ENCODE measurements at places on chromosomes 4 and X.

DNA sequence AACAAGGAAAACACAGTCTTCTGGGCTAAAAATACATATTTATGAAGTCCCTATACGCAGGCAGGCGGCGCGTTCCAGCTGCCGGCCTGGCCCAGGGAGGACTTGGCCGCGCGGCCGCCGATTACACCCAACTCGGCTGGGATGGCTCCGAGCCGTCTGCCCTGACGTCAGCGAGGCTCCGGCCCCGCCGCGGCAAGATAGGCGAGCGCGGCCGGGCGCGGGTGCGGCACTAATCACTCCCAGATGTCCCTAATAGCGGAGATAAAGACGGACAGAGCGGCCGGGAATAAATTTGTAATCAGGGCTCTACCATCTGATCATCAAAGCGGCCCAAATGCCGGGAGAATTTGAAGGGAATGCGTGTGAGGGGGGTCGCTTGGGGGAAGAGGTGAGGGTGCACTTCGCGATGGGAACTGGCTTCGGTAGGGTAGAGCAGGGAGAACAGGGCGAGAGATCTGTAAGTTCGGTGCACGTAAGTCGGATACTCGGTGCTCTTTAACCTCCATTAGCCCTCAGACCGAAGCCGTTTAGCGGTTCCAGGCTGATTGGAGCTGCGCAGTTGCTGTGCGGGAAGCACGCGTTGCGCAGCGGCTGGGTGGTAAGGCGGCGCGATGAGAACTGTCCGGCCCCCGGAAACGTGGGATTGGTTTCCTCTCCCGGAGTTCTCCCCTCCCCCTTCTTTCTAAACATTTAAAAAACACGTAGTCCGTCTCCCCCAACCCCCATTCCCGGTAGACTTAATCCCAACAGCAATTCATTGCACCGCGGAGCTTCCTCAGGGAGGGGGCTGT lies 7.7 kb downstream of the HAND2 start:
- peak; percentile 46 for DNase-seq

- no peak for DNase-seq
Observed at GRCh38 chr4:62053974-62054373, 853.8 kb downstream of the ADGRL3 start.

- no peak for DNase-seq
Observed at GRCh38 chrX:125089761-125090445, 229.8 kb upstream of the TEX13C start.

GRCh38 chr4:128452415-128452814 lies 164.8 kb upstream of the PGRMC2 start:
- DNase-seq = no peak

GRCh38 chr4:1833307-1834046 lies 22.5 kb downstream of the LETM1 start:
- no peak for DNase-seq

DNA sequence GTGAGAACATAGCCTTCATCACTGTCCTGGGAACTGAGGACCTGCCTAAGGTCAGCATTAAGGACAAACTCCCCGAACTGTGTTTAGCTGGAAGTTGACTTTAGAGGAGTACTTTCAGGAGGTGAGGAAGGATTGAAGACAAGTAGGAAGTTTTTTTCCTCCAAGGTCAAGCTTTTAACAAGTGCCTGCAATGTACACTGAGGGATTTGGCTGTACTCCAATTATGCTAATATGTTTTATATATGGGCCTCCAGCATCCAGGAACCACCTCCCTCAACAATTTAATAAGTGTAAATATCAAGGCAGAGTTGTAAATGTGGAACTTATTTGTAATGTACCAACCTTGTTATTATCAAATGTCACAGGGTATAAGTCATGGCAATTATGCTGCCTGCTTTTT lies 726.2 kb downstream of the RPA4 start:
- no peak for DNase-seq

DNA sequence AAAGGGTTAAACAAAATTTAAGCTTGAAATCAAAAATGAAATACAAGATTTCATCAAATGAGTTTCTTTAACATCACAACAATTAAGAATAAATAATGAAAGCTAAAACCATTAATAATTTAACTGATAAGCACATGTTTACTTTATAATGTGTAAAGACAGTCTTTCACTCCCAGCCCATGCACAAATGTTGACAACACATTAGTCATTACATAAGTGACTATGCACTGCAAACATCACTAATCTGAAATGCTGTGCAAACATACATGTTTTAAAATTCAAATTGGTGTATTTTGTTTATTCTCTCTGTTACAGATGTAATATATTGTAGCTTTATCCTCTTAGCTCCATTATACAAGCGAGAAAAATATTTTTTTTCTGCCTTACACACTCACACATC lies 220.6 kb upstream of the CPXCR1 start:
- no peak for DNase-seq

DNA sequence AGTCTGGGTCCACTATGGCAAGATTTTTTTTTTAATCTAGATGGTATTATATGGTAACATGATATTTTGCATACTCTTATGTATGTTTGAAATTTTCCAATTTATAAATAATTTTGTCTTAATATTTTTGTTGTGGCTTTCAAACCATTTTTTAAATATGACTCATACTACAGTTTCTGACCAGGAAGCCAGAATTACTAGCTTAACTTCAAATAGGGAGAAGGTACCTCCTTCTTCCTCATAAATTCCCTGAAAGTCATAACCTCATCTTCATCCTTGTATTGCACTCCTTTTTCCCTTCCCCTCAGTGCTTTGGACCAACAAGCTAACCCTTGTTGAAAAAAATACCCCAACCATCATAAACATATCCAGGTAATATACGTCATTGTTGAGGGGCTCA lies 21.6 kb downstream of the ARAP2 start:
- DNase-seq = no peak

All from vagina (tissue), 2 donors.